Mammary microvascular endothelial cell (primary cell): ENCODE measurements at places on chromosomes 7 and 10. TPM values are rescaled to one million over a fixed set of nuclear protein-coding genes. Genes with fewer than 3 reads are reported as not detected.

MKI67 gene
- 44.1 and 52.9 TPM in 2 replicates for total RNA-seq

NMT2 gene
- total RNA-seq = 220 and 224 TPM in 2 replicates

HMX3 gene
- 0.10 TPM in 1 of 2 replicates, not detected in the other for total RNA-seq

MMD2 gene
- total RNA-seq = not detected in 2 replicates

OR13A1 gene
- not detected in 2 replicates for total RNA-seq

MALSU1 gene
- 88.6 and 89.2 TPM in 2 replicates for total RNA-seq

ETV1 gene
- 6.5 and 8.2 TPM in 2 replicates for total RNA-seq

PTPRZ1 gene
- total RNA-seq = not detected in 2 replicates

ACTA2 gene
- 44.5 and 48.4 TPM in 2 replicates for total RNA-seq

AS3MT gene
- total RNA-seq = 1.1 and 2.3 TPM in 2 replicates

TMEM229A gene
- total RNA-seq = not detected in 2 replicates
